ENCODE measurements at places on chromosomes 16 and 17.

- DNase-seq = no peak
These were observed at the start of the genes ABI3 and GNGT2 for GRCh38 chr17:49210158-49211029. ABI3 (plus strand) TSS chr17:49210707; CDS start chr17:49210725, 18 bp downstream. GNGT2 (minus strand) TSS chr17:49210574; CDS start chr17:49207422, 3,152 bp downstream.

GRCh38 chr16:57051696-57052228, 40.6 kb upstream of the CPNE2 start:
- no peak for DNase-seq

DNA sequence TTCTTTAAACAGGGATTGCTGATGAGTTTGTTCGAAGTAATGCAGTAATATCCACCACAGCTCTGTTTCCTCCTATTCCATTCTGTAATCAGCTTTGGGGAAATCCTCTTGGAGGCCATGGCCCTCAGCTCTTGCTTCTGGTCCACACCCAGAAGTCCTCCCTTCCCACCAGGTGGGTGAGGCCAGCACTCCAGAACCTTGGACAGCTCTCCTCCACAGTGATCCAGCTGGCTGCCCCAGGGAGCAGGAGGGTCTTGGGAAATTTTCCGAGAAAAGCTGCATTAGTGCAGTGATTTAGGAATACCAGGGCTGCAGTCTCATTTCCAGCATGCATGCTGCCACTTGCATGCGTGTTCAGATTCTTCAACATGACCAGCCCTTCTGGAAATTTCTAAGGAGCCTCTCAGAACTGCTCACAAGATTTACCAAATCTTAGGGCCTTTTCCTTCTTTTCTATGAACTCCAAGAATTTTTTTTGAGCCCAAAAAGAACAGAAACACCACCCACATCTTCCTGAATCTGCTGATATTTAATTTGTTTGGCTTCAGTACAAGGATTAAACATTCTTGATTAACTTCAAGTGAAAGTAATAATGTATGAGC, 4.2 kb downstream of the SMPD3 start:
- no peak for DNase-seq

DNA sequence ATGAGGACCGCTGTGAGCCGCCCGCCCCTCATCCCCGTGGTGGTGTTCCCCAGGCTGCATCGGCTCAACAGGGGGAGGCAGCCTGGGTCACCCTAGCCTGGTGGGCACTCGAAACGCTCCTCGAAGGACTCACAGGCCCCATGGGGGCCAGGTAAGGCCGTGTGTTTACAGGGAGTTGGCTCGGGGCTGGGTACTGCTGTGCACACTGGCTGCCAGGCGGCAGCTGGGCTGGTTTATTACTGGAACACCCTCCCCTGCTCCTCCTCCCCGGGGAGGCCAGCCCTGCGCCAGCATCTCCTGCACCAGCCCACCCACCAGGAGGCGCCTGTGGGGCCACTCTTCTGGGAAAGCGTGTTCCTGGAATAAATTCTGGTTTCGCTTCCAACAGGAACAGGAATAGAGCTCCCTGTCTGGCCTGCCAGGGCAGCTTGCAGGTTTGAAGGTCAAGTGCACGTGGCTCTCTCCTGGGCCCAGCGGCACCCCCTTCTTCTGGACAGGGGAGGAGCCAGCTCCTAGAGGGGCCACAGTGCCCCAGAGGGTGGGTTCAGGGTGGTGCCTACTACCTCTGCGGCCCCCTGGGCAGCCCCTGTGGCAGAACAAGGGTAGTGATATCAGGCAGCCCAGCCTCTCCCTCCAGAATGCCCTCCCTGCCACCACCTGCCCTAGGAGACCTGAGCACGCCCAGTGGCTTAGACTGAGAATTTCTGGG, 11.3 kb downstream of the MCRIP1 start:
- DNase-seq = peak; percentile 78

DNA sequence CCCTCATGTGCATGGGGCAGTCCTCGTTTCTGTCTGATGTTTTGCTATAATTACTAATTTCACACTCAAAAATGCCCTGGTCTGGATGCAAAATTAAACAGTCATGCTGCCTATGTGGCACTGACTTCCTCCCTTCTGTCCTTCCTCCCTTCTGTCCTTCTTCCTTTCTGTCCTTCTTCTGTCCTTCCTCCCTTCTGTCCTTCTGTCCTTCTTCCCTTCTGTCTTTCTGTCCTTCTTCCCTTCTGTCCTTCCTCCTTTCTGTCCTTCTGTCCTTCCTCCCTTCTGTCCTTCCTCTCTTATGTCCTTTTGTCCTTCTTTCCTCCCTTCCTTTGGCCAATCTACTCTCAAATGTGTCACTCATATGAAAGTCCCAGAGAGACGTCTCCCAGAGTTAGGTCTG, 93.8 kb downstream of the IRF8 start:
- DNase-seq = no peak

DNA sequence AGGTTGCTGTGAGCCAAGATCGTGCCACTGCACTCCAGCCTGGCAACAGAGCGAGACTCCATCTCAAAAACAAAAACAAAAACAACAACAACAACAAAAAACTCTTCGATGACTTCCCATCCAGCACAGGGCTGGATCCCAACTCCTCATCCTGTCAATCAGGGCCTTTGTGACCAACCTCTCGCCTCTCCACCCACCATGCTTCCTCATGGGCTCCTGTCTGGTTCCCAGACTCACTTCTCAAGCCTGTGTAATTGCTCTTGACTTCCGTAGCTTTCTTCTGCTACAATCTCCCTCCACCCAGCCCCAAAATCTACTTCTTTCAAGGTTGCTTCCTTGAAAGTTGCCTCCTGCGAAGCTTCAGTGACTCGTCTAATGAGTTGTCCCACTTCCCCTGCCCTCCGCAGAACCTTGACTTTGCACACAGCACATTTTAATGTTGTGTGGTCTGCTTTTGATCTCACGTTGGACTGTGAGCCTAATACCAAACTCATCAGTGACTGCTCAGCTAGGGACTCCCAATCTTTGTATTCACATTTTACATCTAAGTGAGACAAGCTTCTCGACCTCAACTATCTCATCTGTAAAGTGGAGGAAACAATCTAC, 936 bp upstream of the RASL10B start:
- DNase-seq = no peak

- DNase-seq = no peak
These were observed 318.3 kb downstream of the CBLN1 start for GRCh38 chr16:48963306-48963705.

GRCh38 chr17:28221751-28222414, 97.1 kb upstream of the TMEM97 start:
- DNase-seq = no peak

DNA sequence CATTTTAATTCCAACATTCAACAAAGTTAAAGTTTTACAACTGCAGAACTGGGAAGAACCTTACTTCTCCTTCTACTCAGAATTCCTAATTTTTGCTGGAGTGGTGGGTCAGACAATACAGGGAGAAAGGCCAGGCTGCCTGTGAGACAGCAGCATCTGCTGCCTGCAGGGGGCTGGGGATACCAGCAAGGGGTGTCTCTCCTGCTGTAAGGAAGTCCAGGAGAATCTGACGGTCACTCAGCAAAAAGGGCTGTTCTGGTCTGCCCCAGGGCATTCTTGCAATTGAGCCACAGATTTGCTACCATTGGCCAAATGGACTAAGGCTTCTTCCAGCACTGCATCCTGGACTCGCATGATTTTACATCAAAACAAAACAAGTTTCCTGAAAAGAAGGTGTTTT, 426.6 kb upstream of the CDH11 start:
- no peak for DNase-seq

GRCh38 chr17:43562679-43563599, 16.8 kb upstream of the ETV4 start:
- no peak for DNase-seq

DNA sequence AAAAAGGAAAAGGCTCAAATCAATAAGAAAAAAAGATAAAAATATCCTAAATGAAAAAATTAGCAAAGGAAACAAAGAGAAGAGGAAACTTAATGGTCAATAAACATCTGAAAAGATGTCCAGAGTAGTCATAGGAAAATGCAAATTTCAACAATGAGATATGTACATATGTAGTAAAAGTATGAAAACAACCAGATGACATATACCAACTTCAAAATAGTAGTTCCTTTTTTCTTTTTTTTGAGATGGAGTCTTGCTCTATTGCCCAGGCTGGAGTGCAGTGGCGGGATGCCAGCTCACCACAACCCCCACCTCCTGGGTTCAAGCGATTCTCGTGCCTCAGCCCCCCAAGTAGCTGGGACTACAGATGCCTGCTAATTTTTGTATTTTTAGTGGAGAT, 21.7 kb upstream of the NFAT5 start:
- DNase-seq = no peak

- DNase-seq = no peak
These were observed 8.1 kb upstream of the NLRP1 start for GRCh38 chr17:5592382-5592781.

DNA sequence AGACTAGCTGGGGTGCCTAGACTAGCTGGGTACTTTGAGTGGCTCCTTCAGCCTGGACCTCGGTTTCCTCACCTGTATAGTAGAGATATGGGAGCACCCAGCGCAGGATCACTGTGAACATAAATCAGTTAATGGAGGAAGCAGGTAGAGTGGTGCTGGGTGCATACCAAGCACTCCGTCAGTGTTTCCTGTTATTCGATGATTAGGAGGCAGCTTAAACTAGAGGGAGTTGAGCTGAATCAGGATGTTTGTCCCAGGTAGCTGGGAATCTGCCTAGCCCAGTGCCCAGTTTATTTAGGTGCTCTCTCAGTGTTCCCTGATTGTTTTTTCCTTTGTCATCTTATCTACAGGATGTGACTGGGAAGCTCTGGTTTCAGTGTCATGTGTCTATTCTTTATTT, 8.4 kb upstream of the TMEM235 start:
- DNase-seq = no peak

DNA sequence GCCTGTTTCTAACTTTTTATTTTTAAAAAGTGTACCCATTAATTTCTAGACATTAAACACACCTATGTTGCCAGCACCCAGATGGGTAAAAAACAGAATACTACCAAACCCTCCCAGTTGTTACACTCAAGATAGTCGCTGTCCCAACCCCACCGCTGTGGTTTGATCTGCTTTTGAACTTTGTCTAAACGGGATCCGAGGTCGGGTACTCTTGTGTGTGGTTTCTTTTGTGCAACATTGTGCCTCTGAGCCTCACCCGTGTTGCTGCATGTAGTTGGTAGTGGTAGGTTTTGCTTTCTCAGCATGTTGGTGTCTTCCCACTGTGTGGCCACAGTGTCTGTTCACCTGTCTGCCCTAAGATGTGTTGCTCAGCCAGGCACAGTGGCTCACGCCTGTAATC, 4.3 kb downstream of the KLHL36 start:
- DNase-seq = no peak

GRCh38 chr17:30068465-30068864, 48.2 kb upstream of the NSRP1 start:
- no peak for DNase-seq

GRCh38 chr16:57358527-57359095, at the start of gene CCL22:
CCL22 (plus strand) TSS chr16:57358783; CDS start chr16:57358817, 34 bp downstream.
- DNase-seq = no peak

- DNase-seq = no peak
These were observed 31.4 kb downstream of the SPHK1 start for GRCh38 chr17:76415786-76416185.

GRCh38 chr17:75552425-75553294, 27.2 kb downstream of the LLGL2 start:
- DNase-seq = no peak

Data from NCI-H1436 treated with DMSO at 0.1 percent for 48 hours (cell line).